ENCODE measurements at places on chromosomes 1 and 21. TPM values are rescaled to one million over a fixed set of nuclear protein-coding genes. Genes with fewer than 3 reads are reported as not detected.

DNA sequence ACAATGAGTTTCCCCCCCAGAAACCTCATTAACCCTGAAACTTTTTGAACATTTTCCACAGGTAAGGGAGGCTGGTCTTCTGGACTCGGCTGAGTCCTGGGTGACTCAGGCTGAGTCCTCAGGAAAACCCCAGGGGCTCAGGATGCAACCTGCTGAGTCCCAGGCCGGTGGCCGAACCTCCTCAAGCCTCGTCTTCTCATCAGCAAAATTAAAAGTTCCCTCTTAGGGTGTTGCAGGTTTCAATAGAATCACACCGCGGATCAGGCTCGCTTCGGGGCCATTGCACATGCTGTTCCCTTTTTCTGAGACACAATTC lies 35.0 kb upstream of the GRHL3 start:
- H3K4me3 ChIP-seq: no peak overlapping the region
- no peak overlapping the region for H3K27ac ChIP-seq
- H3K27me3 ChIP-seq: no peaks in the 10 kb centered on the region
- H3K4me1 ChIP-seq: peaks cover 13% of the 10 kb centered on the region
- DNase-seq: no peak

The ALDH4A1 gene
- total RNA-seq: 5.7 TPM

DNA sequence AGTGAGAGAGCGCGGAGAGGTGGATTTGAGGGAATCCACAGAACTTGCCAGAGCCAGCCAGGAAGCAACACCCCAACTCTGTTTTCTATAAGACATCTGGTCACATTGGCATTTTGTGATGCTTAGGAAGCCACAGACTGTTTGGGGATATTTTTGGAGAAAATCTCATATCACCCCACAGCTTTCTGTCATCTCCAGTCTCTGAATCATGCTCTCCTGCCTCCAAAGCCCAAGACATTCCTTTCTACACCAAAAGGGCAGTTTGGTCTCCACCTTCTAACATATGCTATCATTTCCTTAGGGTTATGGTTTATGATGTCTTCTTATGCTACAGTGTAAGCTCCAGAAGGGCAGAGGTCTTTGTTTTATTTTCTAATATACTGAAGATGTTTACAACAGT lies 14.4 kb upstream of the BCL10 start:
- no peaks in the 10 kb centered on the region for H3K36me3 ChIP-seq
- H3K27me3 ChIP-seq: no peaks in the 10 kb centered on the region
- DNase-seq: no peak

The SEMA4A gene
- 30.1 TPM for total RNA-seq

The TNFRSF1B gene
- 39.4 TPM for total RNA-seq

The ASPM gene
- 1.2 TPM for total RNA-seq

- no peak overlapping the region for H3K27ac ChIP-seq
- no peak for DNase-seq
- H3K36me3 ChIP-seq: no peaks in the 10 kb centered on the region
- H3K27me3 ChIP-seq: no peaks in the 10 kb centered on the region
- no peaks in the 10 kb centered on the region for H3K4me1 ChIP-seq
These were observed 15.9 kb upstream of the PADI3 start for GRCh38 chr1:17232759-17233661.

Measured in upper lobe of left lung (tissue), 6 donors.